NCI-H524 (cell line): ENCODE measurements at places on chromosomes 6 and 20.

DNA sequence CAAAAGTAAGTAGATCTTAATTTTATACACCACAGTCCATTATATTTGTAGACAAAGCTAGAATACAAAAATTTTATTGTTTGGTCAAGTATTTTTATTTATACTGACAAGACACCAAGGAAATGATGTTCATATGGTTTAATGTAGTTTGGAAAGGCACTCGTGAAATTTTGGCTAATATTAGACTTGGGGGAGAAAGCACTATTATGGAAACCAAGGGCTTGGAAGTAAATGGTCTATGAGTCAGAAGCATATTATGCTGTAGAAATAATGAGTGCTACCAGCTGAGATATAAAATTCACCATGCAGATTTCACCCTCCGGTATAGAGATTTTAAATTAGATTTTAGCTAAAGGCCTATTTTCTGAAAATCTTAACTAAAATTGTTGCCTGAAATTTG, 233.6 kb downstream of the KCNQ5 start:
- DNase-seq: no peak

GRCh38 chr20:24871480-24872213, 77.4 kb upstream of the CST7 start:
- DNase-seq: peak; percentile 25

- DNase-seq: no peak
Observed at GRCh38 chr6:138030872-138031271, 76.3 kb downstream of the PERP start.

DNA sequence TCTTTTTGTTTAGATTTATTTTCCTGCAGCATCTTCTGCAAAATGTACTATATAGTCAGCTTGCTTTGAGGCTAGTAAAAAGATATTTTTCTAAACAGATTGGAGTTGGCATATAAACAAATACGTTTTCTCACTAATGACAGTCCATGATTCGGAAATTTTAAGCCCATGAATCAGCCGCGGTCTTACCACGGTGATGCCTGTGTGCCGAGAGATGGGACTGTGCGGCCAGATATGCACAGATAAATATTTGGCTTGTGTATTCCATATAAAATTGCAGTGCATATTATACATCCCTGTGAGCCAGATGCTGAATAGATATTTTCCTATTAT, 3.2 kb downstream of the FOXC1 start:
- no peak for DNase-seq

- DNase-seq: no peak
Observed at GRCh38 chr6:2355150-2355549, 109.7 kb upstream of the GMDS start.

- peak; percentile 65 for DNase-seq
Observed at GRCh38 chr6:29964518-29964886, 22.2 kb downstream of the HLA-A start.

- DNase-seq: no peak
Observed at GRCh38 chr6:112927641-112928320, 580.7 kb downstream of the RFPL4B start.

DNA sequence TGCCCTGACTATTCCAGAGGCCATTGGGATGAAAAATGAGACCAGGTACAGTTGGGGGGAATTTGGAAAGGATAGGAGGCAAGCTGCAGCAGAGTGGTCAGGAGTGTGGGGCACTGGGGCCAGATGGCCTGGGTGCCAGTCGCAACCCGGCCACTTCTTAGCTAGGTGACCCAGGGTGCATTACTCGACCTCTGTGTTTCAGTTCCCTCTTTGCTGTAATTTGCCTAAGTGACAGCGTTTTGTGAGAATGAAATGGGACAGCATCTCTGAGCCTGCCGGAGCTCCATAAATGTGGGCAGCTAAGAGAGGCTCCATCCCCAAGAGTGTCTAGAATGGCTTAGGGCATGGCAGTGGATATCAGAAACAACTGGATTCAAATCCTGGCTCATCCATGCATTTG, 13.9 kb downstream of the LRFN2 start:
- no peak for DNase-seq

DNA sequence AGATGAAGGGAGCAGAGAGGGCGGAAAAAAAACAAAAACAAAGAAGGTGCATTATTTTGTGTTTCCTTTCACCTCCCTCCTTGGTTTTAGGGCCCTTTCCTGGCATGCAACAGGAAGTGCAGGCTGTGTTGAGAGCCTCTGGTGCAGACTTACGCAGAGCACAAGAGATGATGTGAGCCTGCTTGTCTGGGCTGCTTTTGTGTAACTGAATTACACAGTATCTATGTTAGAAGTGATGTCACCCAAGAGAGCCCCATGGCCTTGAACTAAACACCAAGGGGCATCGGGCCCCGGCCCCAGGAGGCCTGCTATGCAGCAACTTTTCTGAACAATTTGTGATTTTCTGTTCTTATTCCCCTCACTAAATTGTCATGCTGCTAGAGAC, 25.5 kb downstream of the GNAS start:
- no peak for DNase-seq

GRCh38 chr6:106568530-106568929, 60.8 kb downstream of the RTN4IP1 start:
- DNase-seq: no peak

DNA sequence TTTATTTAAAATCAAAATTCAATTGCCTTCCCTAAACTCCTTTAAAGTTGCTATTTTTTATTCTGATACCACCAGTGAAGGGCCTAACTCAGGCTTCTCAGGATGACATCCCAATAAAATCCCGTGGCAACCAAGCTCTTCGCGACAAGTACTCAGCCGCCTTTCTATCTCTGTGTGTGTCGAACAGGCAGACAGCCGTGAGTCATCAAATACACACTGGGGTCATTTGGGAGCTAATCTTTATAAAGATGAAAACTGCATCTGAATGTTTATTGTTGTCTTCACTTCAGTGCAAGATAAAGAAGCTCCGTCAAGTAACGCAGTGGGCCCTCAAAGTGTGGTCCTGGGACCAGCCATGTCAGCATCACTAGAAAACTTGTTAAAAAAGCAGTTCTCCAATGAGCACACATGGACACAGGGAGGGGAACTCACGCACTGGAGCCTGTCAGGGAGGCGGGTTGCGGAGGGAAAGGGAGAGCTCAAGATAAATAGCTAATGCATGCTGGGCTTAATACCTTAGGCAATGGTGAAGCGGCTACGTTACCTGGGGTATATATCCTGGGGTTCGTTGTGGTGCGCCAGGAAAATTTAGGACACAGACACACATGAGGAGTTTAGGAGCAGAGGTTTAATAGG, 119.3 kb downstream of the RNF144B start:
- DNase-seq: peak; percentile 73

- peak; percentile 34 for DNase-seq
Observed at GRCh38 chr20:20231528-20232298, 136.2 kb upstream of the INSM1 start.

DNA sequence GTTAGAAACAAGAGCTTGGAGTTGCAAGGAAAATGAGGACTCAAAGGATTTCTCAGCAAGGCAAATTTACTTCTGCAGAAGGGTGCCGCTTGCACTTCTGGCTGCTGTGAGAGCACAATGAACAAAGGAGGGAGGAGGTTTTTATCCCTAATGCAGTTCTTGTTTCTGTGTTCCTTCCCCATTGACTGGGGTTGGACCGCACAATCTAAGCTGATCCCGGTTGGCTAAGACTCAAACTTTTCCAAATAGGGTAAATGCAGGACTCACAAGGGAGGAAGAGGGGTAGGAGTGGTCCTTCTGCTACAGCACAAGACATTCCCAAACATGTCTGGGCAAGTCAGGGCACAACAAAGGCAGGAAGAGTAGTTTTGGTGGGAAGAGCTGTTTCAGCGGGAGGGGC, 249.6 kb upstream of the MOCS1 start:
- DNase-seq: no peak

DNA sequence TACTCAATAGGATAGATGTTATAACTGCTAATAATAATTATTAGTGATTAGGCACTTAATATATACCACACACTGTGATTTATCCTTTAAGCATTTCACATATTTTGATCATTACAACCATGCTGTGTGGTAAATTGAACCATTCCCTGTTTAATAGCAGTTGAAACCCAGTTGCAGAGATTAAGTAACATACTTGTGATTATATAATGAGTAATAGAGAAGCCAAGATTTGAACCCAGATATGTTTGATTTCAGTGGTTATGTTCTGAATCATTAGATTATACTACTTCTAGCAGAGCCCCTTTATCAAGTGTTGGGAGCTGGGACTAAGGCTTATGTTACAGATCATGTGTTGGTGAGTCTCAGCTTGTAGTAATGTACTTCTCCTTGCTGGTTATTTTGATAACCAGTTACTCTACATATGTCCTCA, 44.1 kb downstream of the STK4 start:
- DNase-seq: no peak

GRCh38 chr6:84836366-84836765, 72.0 kb upstream of the TBX18 start:
- DNase-seq: no peak

- peak; percentile 68 for DNase-seq
Observed at GRCh38 chr6:70151616-70152015, 151.3 kb downstream of the COL9A1 start.

DNA sequence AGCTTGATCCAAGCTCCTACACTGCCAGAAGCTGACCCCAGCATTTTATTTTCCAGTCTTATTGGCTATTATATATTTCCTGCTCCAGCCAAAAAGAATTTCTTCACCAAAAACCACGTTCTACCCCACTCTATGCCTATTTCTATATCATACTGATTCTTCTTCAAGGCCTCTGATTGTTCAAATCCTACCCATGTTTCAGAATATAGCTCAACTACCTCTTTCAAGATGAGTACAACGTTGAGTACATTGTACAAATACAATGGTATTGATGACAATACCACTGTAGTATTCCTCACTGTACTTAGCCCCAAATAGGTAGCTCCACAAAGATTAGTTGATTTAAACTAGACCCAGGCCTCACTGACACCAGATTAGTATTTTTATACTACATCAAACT, 31.0 kb downstream of the ASCC3 start:
- DNase-seq: no peak

DNA sequence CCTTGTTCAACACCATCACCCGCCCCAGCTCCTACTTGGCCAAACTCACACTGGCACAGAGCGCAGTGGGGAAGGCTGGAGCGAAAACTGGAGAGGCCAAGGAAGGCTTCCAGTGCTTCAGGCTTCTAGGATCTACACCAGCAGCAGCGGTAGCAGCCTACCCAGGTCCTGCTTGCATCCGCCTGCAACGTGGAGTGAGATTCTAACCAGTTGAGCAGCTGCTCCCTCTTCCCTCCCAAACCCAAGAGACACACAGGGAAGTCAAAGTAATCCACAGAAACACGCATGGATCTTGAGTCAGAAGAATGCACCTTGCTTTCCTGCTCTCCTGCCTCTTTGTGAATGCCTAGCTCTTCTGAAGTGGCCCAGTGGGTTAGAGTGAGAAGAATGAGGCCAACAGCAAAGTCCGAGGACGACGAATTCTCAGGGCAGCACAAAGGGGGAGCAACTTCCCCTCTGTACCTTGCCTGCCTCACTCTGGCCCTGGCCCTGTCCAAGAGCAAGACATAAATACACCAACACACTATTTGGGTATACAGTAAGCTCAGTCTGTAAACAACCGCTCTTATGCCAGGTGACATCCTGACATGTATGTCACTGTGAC, 95.9 kb upstream of the FOXQ1 start:
- DNase-seq: no peak

DNA sequence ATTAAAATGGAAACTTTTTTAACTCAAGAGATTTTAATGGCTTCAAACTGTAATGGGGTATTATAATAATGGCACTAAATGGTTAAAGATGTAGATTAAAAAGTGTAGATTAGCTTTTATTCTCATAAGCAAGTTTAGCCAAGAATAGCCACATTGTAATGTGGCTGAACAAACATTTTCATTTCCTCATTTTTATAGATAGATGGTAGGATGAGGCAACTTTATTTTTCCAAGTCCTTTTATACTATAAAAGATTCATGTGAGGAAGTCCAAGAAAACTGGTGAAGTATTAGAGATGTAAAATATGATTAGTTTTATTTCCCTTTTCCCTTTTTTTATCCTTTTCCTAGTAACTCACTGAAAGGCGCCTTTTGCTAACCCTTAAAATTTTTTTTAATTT, 88.8 kb downstream of the ATRN start:
- DNase-seq: no peak

DNA sequence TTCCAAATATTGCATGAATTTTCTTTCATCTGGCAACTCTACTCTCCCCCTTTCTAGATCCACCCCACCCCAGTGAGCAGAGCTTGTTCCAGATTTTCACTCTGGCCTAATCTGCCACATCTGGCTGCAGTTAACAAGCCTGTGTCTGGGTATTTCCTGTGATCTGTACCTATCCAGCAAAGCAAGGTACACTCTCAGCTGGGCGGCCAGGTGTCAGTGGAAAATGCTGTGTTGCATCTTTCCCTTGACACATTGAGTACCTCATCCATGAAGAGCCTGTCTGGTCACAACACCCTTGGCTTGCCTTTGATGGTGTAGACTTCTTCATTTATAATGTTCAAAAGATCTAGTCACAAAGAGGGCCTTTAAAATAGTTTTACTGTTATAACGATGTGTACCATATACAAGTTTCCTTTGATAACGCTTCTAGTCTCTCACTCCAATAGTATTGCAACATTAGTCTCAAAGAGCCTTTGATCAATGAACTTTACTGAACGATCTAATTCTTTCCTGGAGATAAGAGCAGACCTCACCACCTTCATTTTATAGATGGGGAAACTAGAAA, 6.0 kb upstream of the RNF182 start:
- DNase-seq: no peak

- peak; percentile 85 for DNase-seq
Observed at GRCh38 chr6:53299331-53300005, 49.3 kb downstream of the ELOVL5 start.

DNA sequence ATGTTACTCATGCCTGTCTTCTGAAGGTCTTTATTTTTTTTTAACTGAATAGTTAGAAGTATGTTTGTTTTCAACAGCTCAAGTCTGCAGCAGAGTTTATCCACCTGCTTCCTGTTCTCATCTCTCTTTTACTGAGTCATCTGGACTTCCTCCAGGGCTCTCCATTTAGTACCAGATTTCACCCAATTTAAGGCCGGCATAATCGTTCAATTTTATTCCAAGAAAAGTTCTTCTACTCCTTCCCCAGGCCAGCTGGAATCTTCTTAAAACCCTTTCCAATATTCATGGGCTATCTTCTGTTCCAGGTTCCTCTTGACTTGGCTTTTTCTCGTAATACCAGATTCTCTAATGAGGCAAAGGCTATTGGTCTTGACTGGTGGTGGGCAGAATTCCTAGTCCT, 79.0 kb upstream of the LAMA2 start:
- no peak for DNase-seq

DNA sequence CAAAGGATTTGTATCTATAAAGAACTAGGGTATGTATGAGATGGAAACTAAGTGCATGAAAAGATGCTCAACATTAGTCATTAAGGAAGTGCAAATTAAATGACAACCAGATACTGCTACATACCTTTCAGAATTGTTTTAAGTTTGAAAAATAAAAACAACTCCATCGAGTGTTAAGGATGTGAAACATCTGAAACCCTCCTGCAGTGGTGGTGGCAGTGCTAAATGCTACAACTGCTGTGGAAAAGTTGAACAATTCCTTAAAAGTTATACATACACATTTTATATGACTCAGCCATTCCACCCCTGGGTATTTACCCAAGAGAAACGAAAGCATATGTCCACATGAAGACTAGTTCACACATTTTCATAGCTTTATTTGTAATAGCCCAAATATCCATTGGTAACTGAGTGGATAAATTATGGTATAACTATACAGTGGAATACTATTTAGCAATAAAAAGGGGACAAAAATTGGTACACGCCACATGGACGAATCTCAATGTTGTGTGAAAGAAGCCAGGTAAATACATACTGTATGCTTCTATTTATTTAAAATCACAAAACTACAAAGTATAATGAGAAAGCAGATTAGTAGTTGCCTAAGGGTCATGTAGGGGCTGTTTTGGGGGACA, 10.6 kb downstream of the ARMH2 start:
- DNase-seq: no peak

- DNase-seq: no peak
Observed at GRCh38 chr20:17614812-17615644, 45.2 kb downstream of the DSTN start.
